Stimulated activated CD4-positive, alpha-beta T cell treated with anti-CD3 and anti-CD28 coated beads, Interleukin-1b, Interleukin-23, amount 100 ng/mL, for 1 hour (primary cell): ENCODE measurements at places on chromosomes 12 and 14.

- DNase-seq = no peak
Observed at GRCh38 chr12:29961231-29961630, 177.5 kb upstream of the TMTC1 start.

DNA sequence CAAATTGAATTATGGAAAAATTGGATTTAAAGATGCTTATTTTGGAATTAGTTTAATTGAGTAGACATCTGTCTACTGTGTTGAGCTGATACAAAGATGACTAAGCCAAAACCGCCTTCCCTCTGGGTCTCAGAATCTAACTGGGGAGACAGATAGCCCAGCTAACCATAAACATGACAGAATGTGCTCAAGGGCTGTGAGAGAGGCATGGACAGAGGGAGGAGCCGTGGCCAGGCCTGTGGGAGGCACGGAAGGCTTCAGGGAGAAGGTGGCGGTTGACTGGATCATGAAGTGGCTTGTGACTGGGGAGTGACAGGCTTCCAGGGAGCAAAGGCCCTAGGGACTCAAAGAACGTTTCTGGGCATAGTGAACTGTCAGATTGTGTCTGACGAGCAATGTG lies 74.6 kb downstream of the DACT1 start:
- DNase-seq = no peak

DNA sequence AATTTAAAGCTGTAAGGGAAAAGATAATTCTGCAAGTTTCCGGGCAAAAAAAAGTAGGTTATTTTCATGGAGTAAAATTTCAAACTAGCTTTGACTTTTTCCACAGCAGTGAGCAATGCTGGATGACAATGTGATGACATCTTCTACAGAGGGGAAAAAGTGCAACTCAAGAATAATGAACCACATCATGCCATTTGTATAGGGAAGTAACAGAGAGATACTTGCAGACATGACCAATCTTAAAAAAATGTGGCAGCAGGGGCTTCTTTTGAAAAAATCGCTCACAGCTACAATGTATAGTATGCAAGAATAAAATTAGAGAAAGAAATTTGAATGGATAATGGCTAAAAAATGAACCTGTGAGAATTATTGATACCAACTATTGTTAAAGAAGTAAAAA lies 115.5 kb downstream of the DHRS2 start:
- no peak for DNase-seq

GRCh38 chr12:128867466-128867865 lies 14.2 kb downstream of the GLT1D1 start:
- DNase-seq = no peak

DNA sequence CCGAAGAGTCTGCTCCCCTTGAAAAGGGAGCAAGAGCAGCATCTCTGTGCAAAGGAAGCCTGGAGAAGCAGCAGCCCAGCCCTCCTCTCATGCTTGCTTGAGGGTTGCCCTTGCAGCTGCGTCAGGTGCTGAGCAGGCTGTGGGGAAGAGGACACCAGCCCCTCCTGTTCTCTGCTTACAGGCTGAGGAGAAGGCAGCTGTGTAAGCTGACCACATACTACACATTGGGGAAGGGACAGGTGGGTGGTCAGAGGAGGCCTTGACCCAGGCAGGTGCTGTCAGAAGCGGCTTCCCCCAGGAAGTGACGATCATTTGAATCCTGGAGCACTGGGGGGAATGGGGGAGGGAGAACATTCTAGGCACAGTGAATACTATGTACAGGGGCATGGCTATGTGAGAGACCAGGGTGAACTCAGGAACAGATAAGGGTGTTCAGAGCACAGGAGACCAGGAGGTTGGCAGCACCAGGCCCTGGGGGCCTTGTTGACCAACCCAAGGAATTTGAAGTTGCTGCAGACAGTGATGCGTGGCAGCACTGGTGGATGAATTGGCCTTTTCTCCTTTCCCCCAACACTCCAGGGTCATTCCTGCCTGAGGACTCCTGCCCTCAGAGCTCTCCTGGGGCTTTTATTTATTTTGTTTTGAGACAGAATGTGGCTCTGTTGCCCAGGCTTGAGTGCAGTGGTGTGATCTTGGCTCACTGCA lies 2.7 kb upstream of the KLC1 start:
- no peak for DNase-seq

- DNase-seq = no peak
Observed at GRCh38 chr12:4589941-4590340, 27.9 kb downstream of the DYRK4 start.

DNA sequence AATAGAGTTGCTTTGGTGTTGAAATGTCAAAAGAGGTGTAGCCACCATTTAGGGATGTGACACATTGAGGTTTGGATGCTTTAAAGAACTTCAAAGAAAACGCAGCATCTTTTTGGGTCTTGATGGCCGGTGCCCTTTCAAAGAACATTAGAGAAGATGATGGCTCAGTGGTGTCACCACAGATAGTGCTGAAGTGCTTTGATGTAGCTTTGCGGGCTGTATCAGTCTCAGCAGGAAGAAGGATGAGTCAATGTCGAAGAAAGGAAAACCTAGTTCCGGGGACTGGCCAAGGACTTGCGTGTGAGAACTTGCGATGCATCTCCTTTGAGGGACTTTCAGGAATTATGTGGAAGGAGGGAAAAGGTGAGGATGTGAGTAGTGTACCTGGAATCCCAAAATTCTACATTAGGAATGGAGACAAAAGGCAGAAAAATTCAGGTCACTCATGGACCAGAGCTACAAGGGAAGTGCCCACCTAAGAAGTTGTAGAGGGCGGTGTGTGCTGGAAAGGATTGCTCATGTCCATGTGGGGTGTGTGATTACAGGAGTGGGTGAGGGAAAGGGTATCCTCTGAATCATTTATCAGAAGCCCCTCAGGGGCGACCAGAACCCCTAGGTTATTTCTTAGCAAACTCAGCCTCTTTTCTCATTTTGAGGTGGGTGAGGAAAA lies 39.7 kb upstream of the GZMB start:
- DNase-seq = peak; percentile 33

GRCh38 chr12:72717036-72717435 lies 444.9 kb downstream of the TRHDE start:
- DNase-seq = no peak

- no peak for DNase-seq
Observed at GRCh38 chr12:118880720-118881493, 100.4 kb upstream of the SRRM4 start.

DNA sequence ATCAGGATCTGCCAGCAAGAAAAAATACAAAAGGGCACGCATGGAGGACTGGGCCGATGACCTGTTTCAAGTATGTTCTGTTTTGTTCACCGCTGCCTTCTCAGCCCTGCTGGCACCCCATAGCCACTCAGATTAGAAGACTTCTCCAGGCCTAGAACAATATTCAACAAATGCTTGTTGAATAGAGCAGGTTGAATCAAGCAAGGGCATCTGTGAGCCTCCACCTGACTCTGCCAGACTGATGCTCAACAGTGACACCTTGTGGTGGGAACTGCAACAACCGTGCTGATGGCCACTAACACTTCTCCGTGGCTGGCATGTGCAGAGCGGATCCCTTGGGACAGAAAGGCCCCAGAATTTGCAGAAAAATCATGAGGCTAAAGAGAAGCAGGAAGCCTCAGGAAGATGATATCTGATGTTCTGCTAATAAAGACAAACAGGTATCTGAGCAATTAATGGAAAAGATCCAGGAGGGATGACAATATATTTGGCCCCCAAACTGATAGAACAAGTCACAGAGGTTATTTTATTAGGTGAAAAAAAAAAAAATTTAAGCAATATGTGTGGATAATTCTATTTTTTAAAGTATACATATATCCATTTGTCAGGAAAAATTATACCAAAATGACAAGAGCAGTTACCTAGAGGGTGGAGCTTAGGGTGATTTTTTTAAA lies 114.3 kb downstream of the KSR2 start:
- DNase-seq = peak; percentile 21

- DNase-seq = no peak
Observed at GRCh38 chr12:131860472-131861260, 32.5 kb downstream of the MMP17 start.

- no peak for DNase-seq
Observed at GRCh38 chr12:39413836-39414771, 28.8 kb downstream of the KIF21A start.

GRCh38 chr12:93279565-93280412 lies 97.9 kb upstream of the NUDT4 start:
- DNase-seq = no peak

DNA sequence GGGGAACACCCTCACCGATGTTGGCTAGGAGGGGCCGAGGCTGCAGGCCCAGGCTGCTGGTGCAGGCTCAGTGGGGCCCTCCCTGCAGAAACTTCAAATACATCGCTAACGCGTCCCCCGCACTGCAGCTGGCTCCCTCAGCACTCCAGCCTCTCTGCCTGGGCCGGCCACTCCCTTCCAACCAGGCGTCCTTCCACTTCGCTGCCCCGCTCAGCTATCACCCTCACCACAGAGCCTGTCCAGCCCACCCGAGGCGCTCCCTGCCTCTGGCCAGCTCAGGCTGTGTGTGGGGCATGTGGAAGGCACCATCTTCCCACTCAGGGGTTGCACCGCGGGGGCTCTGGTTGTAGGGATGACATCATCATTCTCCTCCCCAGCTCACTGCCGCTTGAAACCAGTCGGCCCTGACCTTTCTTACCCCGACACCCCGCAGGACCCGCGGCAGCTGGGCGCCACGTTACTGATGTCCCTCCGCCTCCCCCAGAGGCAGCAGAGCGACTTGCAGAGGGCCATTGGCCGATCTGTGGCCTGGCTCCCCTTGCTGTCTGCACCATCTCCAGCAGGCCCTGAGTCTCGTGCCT lies 199.9 kb upstream of the RTL1 start:
- DNase-seq = no peak

- DNase-seq = no peak
Observed at GRCh38 chr12:7175493-7175892, 14.0 kb upstream of the PEX5 start.

- no peak for DNase-seq
Observed at GRCh38 chr12:69247268-69248018, 8.1 kb downstream of the CPSF6 start.

DNA sequence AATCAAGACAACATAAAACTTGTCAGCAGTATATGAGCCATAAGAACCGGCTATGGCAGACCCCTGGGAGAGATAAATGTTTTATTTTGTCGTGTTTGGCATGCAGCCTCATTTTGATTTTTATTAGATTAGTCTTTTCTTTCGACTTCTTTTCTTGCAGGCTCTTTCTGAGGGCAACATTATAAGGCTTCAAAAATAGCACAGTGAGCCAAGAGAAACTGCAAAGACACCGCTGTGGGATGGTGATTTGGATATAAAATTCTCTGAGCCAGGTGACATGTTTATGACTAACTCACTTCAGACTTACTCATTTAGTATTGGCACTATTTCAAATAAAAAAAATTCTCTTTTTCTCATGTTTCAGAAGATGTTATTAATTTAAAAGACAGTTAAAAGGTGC lies 96.8 kb upstream of the PKP2 start:
- no peak for DNase-seq
